Smooth muscle cell of trachea (primary cell): ENCODE measurements at places on chromosomes 6 and 20. TPM values are rescaled to one million over a fixed set of nuclear protein-coding genes. Genes with fewer than 3 reads are reported as not detected.

The SALL4 gene
- total RNA-seq = 0.15 and 0.17 TPM in 2 replicates

The PROKR2 gene
- not detected in 2 replicates for total RNA-seq

The CST4 gene
- total RNA-seq = not detected in 2 replicates

The MCCD1 gene
- not detected in 2 replicates for total RNA-seq

The SAPCD1 gene
- 1.3 and 1.9 TPM in 2 replicates for total RNA-seq
